ENCODE measurements at places on chromosomes 5 and 9.

- no peak for DNase-seq
These were observed 3.7 kb upstream of the WDR31 start for GRCh38 chr9:113343732-113344231.

- no peak for DNase-seq
These were observed 93.8 kb downstream of the ZNF354C start for GRCh38 chr5:179153921-179154345.

GRCh38 chr9:19441730-19442129 is 32.9 kb downstream of the ACER2 start:
- DNase-seq: no peak

- no peak for DNase-seq
These were observed 21.9 kb downstream of the F2R start for GRCh38 chr5:76737846-76738245.

GRCh38 chr9:81335879-81336421 is 353.4 kb downstream of the TLE1 start:
- no peak for DNase-seq

DNA sequence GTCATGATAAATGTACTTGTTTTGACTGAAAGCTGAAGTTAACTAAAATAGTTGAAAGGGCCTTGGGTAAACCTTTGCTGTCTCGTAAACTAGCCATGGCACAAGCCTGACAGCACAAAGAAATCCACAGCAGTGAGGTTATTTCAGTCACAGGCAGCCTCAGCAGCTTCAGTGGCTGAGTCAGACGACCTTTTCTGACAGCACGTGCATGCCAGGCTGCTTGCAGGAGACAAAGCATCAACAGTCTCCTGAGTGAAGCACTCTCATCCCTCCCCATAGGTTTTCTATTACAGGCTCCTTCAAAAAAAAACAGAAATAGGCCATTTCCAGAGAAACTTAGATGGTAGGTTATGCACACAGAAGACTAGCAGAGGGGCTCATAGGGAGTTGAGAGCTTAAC is 34.6 kb downstream of the OXCT1 start:
- DNase-seq: peak; percentile 78

DNA sequence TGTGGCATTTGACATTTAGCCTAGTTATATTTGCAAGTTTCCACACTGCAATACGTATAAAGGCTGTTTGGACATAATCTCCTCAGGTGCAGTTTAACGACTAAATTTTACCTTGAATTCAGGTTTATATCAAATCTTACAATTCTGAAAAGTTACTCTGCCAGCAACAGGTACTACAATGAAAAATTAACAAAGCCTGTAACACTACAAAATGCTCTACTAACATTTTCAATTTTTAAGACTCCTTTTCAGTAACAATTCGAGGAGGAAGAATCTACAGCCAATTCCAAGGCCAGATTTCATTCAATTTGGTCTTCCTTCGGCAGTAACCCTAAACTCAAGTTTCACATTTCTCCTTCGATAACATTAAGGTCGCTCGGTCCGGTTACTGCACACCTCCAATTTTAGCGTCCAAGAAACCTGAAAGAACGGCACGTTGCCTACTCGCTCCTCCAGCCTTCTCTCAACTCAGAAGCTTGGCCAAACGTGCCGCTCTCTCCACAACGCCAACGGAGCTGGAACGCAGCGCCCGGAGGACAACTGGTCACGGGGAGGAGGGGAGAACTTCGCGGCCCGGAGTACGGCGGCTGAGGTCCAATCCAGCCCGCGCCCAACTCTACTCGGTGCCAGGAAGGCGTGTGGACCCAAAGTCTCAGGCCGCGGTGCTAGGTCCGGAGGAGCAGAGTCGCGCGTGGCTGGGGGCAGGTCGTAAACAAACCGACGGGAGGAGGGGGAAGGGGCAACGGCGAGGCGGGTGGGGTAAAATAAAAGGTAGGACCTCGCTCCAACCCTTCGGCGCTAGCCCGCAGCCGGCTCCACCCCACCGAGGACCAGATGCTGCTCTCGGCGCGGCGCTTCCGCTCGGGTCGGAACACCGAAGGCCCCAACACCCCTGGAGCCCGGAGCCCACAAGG is 681 bp downstream of the FNIP1 start:
- DNase-seq: no peak

DNA sequence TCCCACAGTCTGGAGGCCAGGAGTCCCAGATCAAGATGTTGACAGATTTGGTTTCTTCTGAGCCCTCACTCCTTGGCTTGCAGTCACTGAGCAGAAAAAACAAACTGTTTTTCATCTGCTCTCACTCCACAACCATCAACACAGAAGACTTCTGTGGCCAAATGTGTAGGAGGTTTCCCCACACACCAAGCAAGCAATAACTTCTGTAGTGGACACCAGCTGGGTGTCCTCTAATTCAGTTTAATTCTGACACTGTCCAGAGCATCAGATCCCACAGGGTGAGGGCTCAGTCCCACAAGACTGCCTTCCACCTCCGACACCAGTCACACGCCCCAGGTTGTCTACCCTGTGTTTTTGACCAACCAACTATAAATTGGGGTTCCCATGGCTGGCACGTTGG is 209.9 kb downstream of the AOPEP start:
- DNase-seq: no peak

GRCh38 chr5:133945568-133945967 is 22.9 kb downstream of the C5orf15 start:
- DNase-seq: no peak

GRCh38 chr5:164581889-164582288 is 1076.5 kb downstream of the MAT2B start:
- DNase-seq: no peak

DNA sequence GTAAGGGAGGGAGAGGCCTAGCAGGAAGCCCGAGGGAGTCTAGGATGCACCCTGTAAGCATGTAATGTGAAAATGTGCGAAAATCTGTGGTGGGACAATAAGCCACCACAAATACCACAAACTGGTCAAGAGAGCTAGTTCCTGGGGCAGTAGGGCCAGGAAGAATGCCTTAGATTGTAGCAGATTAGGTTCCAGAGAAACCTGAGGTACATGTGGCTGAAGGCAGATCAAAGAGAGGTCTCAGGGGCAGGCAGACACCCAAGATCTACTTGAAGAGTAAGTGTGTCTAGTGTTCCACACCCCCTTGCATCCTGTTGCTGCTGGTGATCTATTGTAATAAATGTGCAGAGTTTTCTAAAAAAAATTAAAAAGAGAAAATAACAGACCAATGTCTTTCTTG is 1677.3 kb upstream of the CDH6 start:
- no peak for DNase-seq

DNA sequence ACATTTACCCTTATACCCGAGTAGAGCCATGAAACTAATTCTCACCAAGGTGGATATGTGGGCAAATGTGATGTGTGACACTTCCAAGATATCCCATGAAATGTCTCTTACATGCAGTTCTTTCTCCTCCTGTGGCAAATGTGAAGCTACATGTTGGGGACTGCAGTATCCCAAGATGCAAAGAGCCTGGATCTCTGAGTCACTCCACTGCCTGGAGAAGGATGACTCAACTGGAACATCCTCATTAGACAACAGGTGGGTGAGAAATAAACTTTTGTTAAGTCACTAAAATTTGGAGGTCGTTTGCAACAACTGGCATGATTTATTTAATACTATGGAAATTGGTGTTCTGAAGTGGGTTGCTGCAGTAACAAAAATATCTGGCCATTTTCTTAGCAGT is 36.5 kb upstream of the TENT4A start:
- no peak for DNase-seq

GRCh38 chr5:129172580-129172979 is 78.0 kb downstream of the ISOC1 start:
- no peak for DNase-seq

DNA sequence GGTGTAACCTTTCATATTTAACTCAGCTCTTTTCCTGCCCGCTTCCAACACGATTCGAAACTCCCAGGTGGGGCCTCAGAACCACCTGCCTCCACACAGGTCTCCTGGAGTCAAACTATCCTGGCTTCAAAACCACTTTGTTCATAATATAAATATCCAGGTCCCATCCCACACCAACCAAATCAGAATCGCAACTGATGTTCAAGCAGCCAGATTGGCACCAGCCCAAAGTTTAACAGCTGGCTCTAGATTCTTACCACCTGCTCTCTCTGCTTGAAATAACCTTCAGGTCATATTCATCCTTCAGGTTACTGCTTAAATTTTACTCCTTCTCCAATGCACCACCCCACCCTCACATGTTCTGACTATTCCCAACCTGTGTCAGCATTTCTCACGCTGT is 231.4 kb upstream of the TRPM3 start:
- DNase-seq: no peak

GRCh38 chr5:61559146-61559545 is 227.1 kb downstream of the ZSWIM6 start:
- DNase-seq: no peak

DNA sequence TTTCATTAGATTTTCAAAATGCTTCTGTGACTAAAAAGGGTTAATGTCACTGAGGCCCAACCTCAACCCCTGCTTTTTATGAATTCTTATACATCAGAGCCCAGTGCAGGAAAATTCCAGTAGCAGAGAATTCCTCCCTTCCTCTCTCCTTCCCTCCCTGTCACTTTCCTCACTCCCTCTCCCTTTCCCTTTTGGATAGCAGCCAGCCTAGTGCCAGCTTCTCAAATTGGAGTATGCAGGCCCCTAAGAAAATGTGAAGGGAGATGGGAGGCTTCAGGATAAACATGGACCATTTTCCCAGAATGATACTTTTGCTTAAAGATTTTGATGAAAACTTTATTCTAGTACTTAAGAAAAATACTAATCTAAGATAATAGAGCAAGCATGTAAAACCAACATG is 507.4 kb downstream of the KDM4C start:
- no peak for DNase-seq

DNA sequence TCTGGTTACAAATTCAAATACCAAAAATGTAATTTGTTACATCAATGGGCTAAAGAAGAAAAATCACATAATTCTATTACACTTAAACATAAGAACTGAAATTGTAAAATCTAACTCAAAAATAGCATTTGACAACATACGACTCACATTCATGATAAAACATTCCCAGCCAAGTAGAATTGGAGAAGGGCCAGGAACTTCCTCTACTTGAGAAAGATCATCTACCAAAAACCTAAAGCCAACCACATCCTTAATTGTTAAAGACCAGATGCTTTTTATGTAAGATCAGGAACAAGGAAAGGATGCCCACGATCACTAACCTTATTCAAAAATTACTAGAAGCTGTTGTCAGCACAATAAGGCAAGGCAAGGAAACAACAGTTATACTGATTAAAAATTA is 1819.8 kb upstream of the C9orf72 start:
- DNase-seq: no peak

DNA sequence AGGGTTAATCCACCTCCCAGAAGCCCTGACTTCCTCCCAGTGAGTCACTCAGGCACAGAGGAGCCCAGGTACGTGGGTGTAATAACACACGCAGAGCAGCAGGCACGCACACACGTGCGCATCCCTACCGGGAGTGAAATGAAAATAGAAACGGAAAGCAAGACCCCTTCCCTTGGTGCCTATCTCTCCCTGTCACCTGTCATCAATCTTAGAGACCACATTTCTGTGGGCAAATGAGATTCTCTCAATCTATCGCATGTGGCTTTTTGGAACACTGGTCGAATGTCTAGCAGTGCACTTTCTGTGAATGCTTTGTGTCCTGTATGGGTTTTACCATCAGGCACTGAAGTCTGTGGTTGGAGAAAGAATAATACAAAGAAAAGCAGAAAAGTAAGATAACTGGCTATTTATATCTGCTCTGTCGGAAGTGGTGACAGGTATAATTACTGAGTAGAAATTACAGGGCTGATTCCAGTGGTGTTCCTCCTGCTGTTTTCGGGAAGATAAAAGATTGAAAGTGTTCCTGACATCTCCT is 137.7 kb upstream of the GRIA1 start:
- DNase-seq: no peak

DNA sequence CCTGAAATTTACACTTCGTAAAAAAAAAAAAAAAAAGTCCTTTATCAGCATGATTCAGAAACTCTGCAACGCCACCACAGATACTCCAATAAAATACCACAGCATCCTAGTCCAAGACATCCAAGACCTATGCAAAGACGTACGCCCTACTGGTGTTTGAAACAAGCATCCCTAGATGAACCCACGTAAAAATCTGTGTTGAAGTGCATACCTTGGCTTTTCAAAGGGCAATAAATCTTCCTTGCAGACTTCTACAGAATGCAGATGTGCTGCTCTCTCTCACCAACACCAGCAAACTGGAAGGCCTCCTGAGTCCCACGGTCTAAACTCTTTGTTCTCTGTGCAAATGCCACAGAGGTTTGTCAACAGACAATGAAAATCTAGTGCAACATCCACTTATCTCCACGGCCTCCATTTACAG is 38.8 kb downstream of the MYO10 start:
- DNase-seq: no peak

Measured in brain pericyte (primary cell).